ENCODE measurements at places on chromosomes 11 and 22.

DNA sequence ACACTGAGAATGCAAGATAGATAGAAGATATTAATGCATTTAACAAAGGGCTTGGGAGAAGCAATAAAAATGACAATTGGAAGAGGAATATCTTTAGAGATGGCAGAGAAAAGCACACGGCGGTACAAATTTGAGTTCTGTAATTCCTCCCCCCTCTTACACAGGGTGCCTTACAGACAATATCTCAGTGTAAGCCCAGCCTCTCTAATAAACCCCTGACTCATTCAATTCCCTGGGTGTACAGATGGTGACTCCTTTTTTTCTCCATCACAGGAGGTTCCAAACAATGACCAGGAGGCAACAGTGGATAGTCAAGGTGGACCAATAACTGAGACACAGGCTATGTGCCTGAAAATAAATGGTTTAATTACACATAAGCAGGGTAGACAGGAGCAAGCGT, 598.6 kb downstream of the OPCML start:
- DNase-seq, result no peak

- no peak for DNase-seq
Measured at GRCh38 chr22:17675584-17675983, 37.0 kb downstream of the BCL2L13 start.

- DNase-seq, result no peak
Measured at GRCh38 chr22:24726848-24727217, 47.7 kb downstream of the PIWIL3 start.

DNA sequence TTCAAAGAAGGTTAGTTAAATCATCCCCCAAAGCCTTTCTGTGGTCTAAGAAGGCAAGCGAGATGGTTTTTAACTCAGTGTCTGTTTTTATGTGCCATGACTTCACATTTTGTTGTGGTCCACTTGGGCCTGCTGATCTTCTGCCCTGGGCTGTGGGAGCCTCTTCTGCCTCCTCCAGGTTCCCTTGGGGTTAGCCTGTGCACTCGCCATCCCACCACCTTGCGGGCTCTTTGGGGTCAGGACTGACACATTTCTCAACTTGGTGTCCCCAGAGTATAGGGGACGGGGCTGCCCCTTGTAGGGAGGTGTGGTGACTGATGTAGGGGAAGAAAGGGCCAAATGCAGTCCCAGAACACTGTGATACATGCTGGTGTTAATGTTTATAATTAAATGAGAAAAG, 207.0 kb downstream of the TBC1D22A start:
- DNase-seq, result no peak

- DNase-seq, result no peak
Measured at GRCh38 chr11:24496736-24497725, at the start of gene LUZP2. Gene LUZP2 (plus strand): TSS chr11:24497053.

GRCh38 chr22:29328055-29328454, 12.6 kb upstream of the RASL10A start:
- no peak for DNase-seq
